OCI-LY7 (cell line): ENCODE measurements at places on chromosomes 2 and 18.

DNA sequence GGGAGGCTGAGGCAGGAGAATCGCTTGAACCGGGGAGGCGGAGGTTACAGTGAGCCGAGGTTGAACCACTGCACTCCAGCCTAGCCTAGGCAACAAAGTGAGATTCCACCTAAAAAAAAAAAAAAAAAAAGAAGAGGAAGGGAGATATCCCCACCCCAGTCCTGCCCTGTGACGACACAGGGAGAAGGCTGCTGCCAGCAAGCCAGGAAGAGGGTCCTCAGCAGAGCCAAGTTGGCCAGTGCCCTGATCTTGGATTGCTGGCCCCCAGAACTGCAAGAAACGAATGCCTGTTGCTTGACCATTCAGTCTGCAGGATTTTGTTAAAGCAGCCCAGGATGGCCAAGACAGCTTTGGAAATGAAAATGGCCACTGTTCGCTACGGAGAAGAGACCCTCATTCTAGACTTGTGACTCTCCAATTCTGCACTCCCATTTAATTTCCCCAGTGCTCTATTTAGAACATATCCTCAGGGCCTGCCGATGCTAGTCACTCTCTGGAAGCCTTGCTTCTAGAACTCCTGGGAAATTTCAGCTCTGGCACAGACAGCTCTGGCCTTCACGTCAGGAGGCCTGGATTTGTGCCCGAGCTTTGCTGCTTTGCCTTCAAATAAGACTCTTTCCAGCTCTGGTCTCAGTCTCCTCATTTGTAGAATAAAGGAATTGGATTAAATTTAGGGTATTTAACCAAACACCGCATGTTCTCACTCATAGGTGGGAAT, 15.7 kb upstream of the AMMECR1L start:
- no peak for DNase-seq

- DNase-seq = no peak
Observed at GRCh38 chr2:122758967-122759366, 1003.5 kb downstream of the TSN start.

DNA sequence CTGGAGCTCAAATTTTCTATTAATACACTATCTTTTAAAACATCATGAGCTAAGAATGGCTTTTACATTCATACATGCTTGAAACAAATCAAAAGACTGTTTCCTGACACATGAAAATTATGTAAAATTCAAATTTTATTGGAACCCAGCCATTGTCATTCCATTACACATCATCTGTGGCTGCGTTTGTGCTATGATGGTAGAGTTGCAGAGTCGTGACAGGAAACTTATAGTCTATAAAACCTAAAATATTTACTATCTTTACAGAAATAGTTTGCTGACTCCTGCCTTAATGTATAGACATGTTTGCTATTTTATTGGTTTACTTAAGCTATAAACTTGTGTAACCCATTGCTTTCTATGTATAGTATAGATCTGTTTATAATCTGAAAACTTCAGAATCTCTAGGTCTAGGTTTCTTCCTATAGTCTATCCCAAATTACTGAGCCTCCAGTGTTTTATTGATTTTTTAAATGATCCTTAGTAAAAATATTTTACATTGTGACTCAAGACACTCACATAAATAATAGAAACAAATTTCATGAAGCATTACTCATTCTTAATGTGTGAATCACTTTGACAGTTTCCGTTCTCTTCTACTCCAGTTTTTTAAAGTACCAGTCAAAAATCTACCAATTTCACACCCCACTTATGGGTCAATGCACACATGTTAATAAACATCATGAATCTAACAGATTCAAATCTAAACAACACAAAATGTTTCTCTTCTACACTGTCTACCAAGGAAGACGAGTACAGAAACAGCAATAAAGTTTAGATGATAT, 26.4 kb upstream of the MRPL19 start:
- DNase-seq = no peak

DNA sequence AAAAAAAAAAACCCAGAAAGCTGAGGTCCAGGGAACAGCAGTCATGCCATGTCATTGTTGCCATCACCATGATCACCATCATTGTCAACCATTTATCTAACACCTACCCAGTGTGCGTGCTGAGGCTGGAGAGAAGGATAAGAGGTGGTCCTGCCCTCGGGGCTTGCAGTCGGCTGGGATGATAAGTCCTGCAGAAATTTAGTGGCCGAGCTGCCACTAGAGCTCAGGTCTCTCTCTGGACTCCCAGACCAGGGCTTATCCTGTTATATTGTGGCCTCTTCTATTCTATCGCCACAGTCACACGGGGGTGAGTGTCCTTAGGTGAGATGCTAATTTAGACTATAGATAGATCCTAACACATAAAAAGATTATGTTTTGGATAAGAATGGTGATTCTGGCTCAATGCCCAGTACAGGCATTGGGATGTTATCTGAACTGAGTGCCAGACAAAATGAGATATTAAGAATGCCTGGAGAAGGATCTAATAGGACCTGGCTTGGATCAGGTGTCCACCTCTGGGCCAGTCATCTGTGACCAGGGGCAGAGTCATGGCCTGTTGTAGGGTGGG, 43.2 kb upstream of the YWHAQ start:
- no peak for DNase-seq

- no peak for DNase-seq
Observed at GRCh38 chr2:214019229-214019972, 391.5 kb upstream of the VWC2L start.

GRCh38 chr18:77062518-77063003, 70.0 kb downstream of the MBP start:
- peak; percentile 77 for DNase-seq

DNA sequence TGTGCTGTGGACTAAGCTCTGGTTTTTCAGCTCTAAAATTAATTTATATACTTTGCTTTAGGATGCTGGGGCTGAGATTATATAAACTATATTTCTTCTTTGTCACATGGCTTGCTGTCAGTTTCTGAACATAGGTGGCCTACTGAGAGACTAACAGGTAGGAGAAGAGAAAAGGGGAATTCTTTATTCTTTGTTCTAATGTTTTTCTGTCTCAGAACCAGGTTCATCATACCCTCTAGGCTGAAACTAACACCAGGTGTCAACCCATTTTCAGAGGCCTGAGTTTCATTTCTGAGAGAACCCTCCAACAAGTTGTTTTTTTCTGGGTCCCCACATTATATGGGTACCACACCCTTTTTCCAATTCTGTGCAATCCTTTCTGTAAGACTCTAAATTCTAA, 843.6 kb downstream of the TRIB2 start:
- DNase-seq = no peak

GRCh38 chr2:205915130-205915524, 170.8 kb downstream of the INO80D start:
- no peak for DNase-seq
